ENCODE measurements at places on chromosomes 5 and 9.

GRCh38 chr9:9783211-9783610 is 829.6 kb downstream of the PTPRD start:
- DNase-seq = no peak

GRCh38 chr9:35791297-35791921 is at the start of gene NPR2:
Gene NPR2 (plus strand): TSS chr9:35791591. CDS start chr9:35792409, 818 bp downstream.
- DNase-seq = no peak

DNA sequence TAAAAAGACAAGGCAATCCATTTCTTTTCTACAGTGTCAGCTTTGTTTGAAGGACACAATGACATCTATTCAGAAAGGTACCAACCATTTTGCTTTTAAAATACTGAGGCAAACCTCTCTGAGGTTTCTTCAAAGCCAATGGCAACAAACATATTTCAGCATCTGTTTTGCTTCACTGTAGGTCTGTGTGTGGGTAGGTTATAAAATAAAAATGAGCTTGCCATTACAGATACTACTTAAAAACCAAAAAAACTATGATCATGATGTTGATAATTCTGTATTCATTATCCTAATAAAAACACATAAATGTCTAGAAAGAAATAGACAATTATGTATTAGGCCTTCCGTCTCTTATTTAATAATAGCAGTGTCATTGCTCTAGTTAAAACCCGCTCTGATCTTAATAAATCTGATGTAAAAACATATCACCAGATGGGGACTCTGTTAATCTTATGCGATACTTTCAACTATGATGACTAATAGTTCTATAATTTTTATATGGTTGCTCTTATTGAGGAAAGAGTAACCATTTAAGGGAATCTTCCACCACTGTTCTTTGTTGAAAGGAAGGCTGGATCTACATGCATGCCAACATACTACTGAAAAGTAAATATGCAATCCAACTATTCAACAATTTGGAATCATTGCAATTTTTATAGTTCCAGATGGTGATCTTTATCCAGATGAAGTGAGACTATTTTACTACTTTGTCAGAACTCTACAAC is 647.2 kb downstream of the PDE4D start:
- no peak for DNase-seq

GRCh38 chr9:136685790-136686533 is 1.3 kb downstream of the AGPAT2 start:
- DNase-seq = no peak

- DNase-seq = no peak
Measured at GRCh38 chr9:109122726-109123621, 3.2 kb upstream of the TMEM245 start.

All from activated T-helper 9 cell treated with anti-CD3 and anti-CD28 coated beads, Interleukin-2, amount 50 U/mL, for 16 hours (primary cell).